Esophagus muscularis mucosa (tissue), 4 donors: ENCODE measurements at places on chromosomes 11 and 22. TPM values are rescaled to one million over a fixed set of nuclear protein-coding genes. Genes with fewer than 3 reads are reported as not detected.

The HIC2 gene
- total RNA-seq: 6.9 TPM

The RAB38 gene
- total RNA-seq: 2.1 TPM

DNA sequence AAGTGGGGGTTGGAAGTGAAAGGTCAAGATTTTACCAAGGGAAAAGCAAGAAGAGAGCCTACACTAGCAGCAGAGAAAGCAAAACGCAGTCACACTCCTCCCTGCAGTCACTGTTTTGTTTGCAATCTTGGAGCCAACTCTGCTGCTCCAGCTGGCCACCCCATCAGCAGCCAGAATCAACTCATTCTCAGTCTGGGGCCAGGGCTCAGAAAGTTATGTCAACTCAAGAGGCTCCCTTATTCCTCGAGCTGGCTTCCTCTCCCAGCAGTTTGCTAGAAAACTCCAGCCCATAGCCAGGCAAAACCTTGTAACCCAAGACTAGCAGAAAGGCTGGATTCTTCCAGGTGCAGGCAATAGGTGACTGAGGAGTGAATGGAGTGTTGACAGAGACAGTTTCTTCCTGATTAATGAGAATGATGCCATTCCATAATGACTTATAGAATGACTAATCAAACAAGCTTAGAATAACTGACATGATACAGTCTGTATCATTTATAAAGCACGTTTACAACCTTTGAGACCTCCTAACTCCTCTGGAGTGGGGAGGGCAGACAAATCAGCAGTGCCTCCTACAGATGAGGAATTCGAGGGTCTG, 53.4 kb downstream of the P4HA3 start:
- peaks cover 22% of the 10 kb centered on the region for H3K36me3 ChIP-seq
- H3K4me3 ChIP-seq: no peak overlapping the region
- no peak overlapping the region for H3K27ac ChIP-seq

The EMID1 gene
- total RNA-seq: 4.0 TPM

The SLC1A2 gene
- total RNA-seq: 0.69 TPM

DNA sequence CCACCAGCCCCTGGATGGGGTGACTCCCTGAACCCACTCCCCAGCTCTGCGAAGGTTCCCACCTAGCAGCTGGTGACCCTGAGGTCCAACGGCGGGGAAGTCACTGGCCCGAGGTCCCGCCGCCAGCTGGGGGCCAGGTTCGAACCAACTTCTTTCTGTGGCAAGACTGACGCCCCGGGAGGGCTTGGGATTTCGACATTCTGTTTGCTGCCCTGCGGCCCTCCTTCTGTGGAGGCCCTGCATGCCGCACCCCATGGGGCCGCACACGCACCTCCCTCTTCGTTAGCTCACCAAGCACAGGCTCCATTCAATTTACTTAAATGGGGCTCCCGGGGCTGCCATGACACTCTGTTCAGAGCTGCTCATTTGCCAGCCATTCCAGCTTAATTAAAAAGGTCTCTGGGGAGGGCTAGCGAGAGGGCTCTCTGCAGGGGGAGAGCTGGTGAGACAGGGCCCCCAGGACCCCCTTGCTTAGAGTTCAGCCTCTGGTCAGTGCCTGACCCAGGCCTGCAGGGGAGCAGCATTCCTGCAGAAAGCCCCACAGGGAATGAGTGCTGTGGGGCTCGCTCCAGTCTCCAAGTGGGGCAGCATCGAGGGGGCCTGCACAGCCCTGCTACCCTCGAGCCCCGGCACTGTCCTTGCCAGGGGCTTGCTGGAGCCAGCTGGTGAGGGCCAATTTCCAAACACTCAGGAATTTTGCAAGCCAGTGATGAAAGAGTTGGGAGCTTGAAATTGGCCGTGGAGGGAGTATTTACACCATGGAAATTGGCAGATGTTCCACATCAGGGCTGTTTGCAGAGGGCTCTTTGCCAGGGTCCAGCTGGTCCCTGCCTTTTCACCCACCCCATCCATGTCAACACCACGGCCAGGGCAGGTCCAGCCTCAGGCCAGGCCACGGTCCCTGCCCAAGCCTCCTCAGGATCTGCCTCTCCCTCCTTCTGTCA, 80.8 kb downstream of the CACNA1I start:
- H3K27ac ChIP-seq: no peak overlapping the region
- H3K36me3 ChIP-seq: no peaks in the 10 kb centered on the region
- H3K27me3 ChIP-seq: peaks cover 6% of the 10 kb centered on the region
- no peak for DNase-seq
- no peak overlapping the region for H3K4me3 ChIP-seq

The FAM227A gene
- 0.33 TPM for total RNA-seq

The OR8A1 gene
- total RNA-seq: not detected

- no peaks in the 10 kb centered on the region for H3K27me3 ChIP-seq
- H3K4me3 ChIP-seq: no peak overlapping the region
- DNase-seq: no peak
- H3K27ac ChIP-seq: no peak overlapping the region
These were observed 3.8 kb downstream of the SRSF8 start for GRCh38 chr11:95070471-95070870.

The ZDHHC13 gene
- 5.0 TPM for total RNA-seq

- H3K36me3 ChIP-seq: peaks cover 21% of the 10 kb centered on the region
- H3K27me3 ChIP-seq: no peaks in the 10 kb centered on the region
- no peak overlapping the region for H3K4me3 ChIP-seq
These were observed 27.0 kb downstream of the KMT5B start for GRCh38 chr11:68186061-68186460.

DNA sequence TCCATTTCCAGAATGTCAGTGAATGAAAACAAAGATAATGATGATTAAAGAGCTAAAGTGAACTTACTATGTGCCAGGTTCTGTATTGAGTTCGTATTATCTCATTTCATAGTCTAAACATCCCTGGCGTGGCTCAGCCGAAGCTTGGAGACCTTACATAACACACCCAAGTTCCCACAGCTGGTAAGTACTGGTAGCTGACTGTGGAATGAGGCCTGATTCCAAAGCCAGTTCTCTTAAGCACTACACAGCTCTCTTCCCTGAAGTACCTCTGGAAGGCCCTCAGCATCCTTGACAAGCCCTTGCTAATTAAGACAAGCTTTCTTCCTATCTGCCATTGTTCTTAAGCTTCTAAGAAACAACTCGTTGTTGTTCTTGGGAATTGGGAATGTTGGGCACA, 28.6 kb upstream of the NCAM1 start:
- no peaks in the 10 kb centered on the region for H3K4me1 ChIP-seq
- no peak overlapping the region for H3K4me3 ChIP-seq
- no peak for DNase-seq
- no peak overlapping the region for H3K27ac ChIP-seq
- no peaks in the 10 kb centered on the region for H3K27me3 ChIP-seq

GRCh38 chr22:24417901-24418641, 9.3 kb upstream of the ADORA2A start:
- H3K4me3 ChIP-seq: no peak overlapping the region
- peaks cover 30% of the 10 kb centered on the region for H3K4me1 ChIP-seq
- DNase-seq: no peak
- peaks cover 29% of the 10 kb centered on the region for H3K36me3 ChIP-seq
- H3K27ac ChIP-seq: no peak overlapping the region

The DDIAS gene
- total RNA-seq: 0.52 TPM

DNA sequence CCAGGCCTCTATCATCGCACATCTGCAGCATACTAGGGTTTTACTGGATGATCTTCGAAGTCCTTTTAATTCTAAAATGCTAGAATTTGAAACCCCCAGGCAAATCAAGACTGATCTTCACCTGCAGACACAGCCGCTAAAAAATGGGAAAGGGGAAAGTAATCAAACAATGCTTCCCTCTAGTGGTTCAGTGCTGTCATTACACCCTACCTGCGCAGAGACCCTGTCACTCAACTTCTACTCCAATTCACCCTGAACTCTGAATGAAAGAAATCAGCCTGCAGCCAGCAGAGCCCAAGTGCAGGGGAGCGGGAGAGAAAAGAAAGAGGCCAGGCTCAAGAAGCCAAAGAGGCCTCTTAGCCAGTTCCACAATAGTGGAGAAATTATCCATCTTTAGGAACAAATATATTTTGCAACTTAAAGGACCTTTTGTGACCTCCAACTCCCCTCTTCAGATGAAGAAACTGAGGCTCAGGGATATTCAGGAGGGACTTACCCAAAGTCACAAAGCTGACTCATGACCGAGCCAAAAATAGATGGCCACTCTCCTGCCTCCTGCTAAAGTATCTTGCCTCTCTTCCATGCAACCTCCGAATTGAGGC, 33.0 kb downstream of the SERGEF start:
- H3K27me3 ChIP-seq: no peaks in the 10 kb centered on the region
- peaks cover 2% of the 10 kb centered on the region for H3K4me1 ChIP-seq
- H3K36me3 ChIP-seq: peaks cover 9% of the 10 kb centered on the region
- H3K27ac ChIP-seq: no peak overlapping the region
- DNase-seq: no peak

The OR56A1 gene
- not detected for total RNA-seq

The DTX4 gene
- total RNA-seq: 3.1 TPM

DNA sequence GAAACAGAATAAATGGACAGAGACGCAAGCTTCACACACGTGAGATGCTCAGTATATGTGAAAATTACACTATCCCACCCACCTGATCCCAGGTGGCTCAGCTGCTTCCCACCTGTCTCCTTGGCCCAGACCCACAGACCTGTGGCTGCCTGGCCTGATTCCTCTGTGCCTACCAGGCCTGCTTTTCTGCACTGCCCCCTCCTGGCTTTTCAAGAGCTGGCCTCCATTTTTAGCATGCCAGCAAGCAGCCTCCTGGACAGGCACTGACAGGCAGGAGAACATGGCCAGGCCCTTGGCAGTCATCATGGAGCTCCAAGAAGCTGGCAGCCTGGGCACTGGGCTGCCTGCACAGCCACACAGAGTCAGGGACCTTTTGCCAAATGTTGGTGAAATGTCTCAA, 79.5 kb upstream of the HMGXB4 start:
- H3K36me3 ChIP-seq: no peaks in the 10 kb centered on the region
- H3K4me3 ChIP-seq: no peak overlapping the region
- DNase-seq: peak; percentile 75
- no peaks in the 10 kb centered on the region for H3K27me3 ChIP-seq
- H3K27ac ChIP-seq: no peak overlapping the region
- no peaks in the 10 kb centered on the region for H3K4me1 ChIP-seq

- H3K36me3 ChIP-seq: no peaks in the 10 kb centered on the region
- H3K4me3 ChIP-seq: no peak overlapping the region
- H3K27me3 ChIP-seq: no peaks in the 10 kb centered on the region
- peaks cover 11% of the 10 kb centered on the region for H3K4me1 ChIP-seq
- H3K27ac ChIP-seq: no peak overlapping the region
These were observed 39.0 kb downstream of the RRAS2 start for GRCh38 chr11:14320020-14320419.
